ENCODE measurements at places on chromosomes 1 and 21.

DNA sequence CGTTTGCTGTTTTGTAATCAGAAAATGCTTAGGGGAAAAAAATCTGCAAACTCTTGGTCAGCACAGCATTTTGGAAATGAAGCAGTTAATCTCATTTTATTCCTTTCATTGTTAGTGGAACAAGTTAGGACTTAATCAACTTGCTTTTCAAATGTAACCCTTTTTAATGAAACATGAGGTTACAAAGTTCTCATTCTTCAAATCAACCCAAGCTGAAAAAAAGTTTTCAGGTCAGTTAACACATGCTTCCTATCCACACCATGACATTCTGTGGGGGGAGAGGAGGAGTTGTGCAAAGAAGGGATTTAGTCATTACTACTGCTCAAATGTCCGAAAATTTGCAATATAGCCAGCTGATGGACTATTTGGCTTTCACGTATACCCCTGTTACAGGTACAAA is 283.2 kb upstream of the LYPLAL1 start:
- DNase-seq = no peak

DNA sequence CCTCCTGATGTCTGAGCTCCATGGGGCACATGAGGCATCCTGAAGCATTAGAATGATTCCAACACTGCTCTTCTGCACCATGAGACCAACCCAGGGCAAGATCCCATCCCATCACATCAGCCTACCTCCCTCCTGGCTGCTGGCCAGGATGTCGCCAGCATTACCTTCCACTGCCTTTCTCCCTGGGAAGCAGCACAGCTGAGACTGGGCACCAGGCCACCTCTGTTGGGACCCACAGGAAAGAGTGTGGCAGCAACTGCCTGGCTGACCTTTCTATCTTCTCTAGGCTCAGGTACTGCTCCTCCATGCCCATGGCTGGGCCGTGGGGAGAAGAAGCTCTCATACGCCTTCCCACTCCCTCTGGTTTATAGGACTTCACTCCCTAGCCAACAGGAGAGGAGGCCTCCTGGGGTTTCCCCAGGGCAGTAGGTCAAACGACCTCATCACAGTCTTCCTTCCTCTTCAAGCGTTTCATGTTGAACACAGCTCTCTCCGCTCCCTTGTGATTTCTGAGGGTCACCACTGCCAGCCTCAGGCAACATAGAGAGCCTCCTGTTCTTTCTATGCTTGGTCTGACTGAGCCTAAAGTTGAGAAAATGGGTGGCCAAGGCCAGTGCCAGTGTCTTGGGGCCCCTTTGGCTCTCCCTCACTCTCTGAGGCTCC is 11.1 kb upstream of the RASSF5 start:
- DNase-seq = no peak

GRCh38 chr1:7042322-7043190 is 257.3 kb downstream of the CAMTA1 start:
- DNase-seq = no peak

- no peak for DNase-seq
Measured at GRCh38 chr1:236342403-236343245, 51.5 kb upstream of the EDARADD start.

- DNase-seq = no peak
Measured at GRCh38 chr1:164635803-164636731, 77.1 kb downstream of the PBX1 start.

DNA sequence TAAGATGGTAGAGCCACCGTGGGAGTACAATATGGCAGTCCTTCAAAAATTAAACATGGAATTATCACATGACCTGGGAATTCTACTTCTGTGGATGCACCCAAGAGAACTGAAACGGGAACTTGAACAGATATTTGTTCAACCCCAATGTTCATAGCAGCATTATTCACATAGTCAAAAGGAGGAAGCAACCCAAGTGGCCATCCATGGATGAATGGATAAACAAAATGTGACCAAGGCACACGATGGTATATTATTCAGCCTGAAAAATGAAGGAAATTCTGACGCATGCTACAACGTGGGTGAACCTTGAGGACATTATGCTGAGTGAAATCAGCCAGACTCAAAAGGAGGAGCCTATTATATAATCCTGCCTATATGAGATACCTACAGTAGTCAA is 22.8 kb upstream of the LAPTM5 start:
- no peak for DNase-seq

DNA sequence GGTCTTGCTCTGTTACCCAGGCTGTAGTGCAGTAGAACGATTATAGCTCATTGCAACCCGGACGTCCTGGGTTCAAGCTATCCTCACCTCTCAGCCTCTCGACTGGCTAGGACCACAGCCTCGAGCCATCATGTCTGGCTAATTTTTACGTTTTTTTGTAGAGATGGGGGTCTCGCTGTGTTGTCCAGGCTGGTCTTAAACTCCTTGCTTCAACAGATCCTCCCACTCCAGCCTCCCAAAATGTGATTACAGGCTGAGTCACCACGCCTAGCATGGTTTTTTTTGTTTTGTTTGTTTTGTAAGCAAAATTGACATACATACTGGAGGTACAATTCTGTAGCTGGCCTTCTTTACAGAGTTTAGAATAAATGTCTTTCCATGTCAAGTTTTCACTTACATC is 994 bp upstream of the LAMTOR5 start:
- no peak for DNase-seq

DNA sequence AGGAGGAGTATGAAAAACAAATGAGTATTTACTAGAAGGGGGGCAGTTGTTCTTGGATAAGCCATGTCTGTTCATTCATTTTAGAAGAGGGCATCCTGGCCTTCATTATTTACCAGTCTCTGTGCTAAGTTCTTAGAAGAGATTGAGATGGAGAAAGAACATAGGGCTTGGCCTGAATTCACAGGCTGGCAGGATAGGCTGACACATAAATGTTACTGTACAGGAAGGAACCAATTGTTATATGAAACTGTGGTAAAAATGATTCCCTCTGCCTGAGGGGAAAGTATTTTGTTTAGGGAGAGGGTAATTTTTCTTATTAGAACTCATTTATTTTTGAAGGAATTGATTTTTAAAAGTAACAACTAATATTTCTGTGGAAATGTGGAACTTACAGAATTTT is 99.5 kb downstream of the MAN1A2 start:
- no peak for DNase-seq

DNA sequence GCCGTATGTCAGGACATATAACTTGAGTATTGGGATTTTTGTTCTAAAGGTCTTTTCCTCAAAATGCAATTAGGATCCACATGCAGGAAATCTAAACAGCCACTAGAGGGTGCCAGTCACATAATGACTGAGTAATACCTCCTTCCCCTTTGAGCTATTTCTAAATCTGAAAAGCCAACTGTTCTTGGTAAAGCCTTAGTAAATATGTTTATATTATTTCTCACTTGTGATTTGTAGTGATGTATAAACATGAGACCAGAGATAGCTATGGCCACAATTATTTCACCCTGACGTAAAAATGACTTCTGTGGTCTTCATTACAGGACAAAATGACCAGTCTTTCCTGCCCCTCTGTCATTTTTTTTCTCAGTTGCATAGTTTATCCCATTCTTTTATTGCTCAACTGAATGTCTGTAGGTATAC is 41.0 kb upstream of the DR1 start:
- peak; percentile 3 for DNase-seq

- DNase-seq = no peak
Measured at GRCh38 chr1:217614200-217614712, 16.6 kb downstream of the GPATCH2 start.

DNA sequence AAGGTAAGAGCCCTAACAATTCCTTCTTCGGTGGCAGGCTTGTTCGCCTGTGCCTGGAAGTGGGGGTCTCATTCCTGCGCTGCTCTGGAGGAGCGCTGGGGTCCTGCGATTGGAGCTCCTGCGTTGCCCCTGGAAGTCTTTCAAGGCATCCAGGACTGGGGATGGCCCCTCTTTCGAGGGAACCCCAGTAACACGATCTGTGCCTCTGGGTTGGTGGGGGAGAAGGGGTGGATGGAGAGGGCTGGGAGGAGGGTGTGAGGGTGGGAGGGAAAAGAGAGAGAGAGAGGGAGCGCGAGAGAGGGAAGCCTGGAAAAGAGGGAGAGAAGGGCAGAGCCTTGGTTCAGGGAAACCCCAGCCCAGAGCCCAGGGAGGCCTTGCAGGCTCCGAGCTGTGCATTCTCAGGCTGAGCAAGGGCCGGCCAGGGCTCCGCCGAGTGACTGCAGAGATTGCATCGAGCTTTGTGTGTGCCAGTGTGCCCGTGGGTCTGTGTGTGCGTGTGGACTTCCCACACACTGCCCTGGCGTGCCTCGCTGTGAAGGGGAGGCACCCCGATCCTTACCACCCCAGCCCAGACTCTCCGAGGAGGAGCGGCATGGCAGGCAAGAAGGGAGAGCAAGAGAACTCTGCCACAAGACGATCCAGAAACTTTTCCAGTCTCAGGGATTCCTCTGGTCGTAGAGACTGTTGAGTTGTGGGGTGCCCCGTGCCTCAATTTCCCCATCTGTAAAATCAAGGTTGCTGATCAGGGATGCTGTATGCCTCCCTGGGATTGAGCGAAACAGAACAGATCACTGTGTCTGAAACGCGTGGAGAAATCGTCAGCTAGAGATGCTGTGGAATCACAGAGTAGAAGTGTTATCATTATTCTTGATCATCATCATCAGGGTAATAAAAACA is 619 bp downstream of the BCL9 start:
- no peak for DNase-seq
